ENCODE measurements at places on chromosomes 3 and 15.

DNA sequence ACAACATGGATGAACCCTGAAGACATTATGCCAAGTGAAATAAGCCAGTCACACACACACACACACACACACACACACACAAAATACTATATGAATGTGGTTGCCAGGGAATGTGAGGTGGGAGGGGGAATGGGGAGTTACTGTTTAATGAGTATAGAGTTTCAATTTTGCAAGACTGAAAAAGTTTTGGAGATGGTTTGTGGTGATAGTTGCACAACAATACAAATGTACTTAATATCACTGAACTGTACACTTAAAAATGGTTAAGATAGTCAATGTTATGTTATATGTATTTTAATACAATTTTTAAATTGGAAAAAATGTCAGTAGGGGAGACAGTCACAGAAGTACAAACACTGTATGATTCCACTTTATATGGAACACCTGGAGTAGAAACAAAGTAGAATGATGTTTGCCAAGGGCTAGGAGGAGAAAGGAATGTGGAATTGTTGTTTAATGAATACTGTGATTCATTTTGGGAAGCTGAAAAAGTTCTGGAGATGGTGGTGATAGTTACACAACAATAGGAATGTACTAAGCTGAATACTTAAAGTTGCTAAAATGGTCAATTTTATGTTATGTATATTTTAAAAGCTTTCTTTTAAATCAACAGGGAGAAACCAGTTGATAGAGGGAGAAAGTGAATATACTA lies 76.6 kb downstream of the RPL39L start:
- no peak for DNase-seq

DNA sequence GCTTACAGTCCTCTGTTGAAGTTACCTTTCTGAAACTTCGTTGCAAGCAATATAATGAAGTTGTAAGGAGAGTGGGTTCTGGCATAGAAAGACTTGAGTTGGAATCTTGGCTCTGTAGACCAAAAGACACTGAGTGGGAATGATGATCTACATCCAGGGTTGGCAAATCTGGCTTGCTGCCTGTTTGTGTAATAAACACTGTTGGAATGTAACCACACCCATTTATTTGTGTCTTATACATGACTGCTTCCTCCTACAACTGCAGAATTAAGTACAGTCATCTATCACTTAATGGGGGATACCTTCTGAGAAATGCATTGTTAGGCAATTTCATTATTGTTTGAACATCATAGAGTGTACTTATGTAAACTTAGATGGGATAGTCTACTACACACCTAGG lies 178.4 kb upstream of the SUCLG2 start:
- no peak for DNase-seq

DNA sequence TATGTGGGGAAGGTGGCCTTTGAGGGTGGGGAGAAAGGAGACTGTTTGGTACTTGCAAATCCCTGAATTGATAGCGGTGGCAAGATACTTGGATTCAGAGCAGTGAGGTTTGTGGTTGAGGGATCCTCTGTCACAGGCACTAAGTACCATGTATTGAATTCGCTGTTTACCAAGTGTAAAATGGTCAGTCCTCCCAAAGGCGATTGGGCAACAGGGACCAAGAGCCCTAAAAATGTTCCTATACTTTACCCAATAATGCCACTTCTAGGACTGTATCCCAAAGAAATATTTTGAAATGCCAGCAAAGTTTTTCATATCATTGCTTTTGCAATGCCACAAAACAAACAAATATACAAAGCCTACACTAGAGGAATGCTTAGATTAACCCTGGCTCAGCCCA lies 43.4 kb upstream of the MRPS22 start:
- no peak for DNase-seq

- no peak for DNase-seq
Observed at GRCh38 chr3:128329491-128330213, 137.0 kb downstream of the DNAJB8 start.

GRCh38 chr3:126270145-126270811 lies 86.9 kb downstream of the KLF15 start:
- DNase-seq, result no peak

Data from RPMI7951 (cell line).